ENCODE measurements at places on chromosomes 4 and X. TPM values are rescaled to one million over a fixed set of nuclear protein-coding genes. Genes with fewer than 3 reads are reported as not detected.

NOA1 gene
- total RNA-seq = 14.0 TPM

NDNF gene
- not detected for total RNA-seq

MAMLD1 gene
- total RNA-seq = 9.3 TPM

NKX6-1 gene
- total RNA-seq = 0.58 TPM

ZFP42 gene
- not detected for total RNA-seq

MAGEC2 gene
- total RNA-seq = not detected

Measured in A549 treated with CORT108297 at 1 μM for 4 hours (cell line).